ENCODE measurements at places on chromosomes 7 and 10.

GRCh38 chr7:71694665-71695064, 562.7 kb downstream of the GALNT17 start:
- DNase-seq = no peak

- DNase-seq = no peak
Measured at GRCh38 chr7:101868191-101868950, 50.9 kb downstream of the CUX1 start.

DNA sequence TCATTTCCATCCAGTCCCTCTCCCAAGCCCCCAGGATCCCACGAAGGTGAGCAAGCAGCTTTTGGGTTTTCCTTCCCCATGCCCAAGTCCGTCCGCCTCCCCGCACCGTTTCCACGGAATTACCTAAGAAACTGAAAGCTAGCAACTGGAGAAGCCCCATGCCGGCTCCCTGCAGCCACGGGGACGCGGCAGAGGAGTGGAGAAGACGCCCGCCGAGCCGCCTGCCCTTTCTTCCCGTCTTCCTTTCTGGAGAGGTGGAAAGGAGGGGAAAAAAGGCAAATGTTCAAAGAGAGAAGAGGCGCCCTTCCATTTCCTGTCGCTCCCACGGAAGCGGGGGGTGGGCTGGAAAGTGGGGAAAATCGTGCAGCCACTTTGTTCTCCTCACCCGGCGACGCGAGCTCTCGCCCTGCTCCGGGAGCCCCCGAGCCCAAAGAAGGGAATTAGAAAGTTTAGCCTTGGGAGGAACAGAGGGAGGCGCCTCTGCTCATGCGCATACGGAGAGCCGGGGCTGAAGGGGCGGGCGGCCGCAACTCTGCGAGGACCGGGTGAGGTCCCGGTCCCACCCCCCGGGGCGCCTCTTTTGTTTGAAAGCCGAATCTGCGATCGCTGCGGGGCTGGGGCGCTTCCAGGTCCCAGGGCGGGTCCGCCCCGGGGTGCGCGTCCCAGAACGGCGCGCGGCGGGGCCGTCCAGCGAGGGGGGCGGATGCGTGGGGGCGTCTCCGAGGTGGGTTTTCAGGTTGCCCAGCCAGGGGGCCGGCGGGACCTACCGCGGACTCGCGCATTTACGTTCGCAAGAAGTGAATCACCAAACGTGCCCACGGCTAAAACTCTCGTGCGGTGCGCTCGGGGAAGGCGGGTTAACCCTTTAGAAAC, at the start of gene LAMB1:
TSS of gene LAMB1 (minus strand) at position 436 of the 873 bp plus-strand sequence. CDS start at position 160, 276 bp downstream.
- no peak for DNase-seq

DNA sequence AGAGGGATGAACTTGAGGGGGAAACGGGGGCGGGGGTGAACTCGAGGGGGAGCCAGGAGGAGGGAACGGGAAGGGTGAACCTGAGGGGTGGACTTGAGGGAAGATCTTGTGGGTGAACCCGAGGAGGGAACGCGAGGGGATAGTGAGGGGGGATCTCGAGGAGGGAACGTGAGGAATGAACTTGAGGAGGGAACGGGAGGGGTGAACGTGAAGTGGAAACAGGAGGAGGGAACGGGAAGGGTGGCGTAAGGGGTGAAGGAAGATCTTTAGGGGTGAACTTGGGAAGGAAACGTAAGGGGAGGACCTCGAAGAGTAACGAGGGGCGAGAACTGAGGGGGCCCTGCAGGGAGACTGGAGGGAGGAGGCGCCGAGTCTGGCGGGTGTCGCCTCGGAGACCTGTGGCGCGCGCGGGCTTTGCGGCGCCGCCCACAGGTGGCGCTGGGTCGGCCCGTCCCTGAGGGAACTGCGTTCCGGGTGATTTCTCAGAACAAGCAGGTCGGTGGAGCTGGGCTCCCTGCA, 651 bp downstream of the MYO3A start:
- DNase-seq = peak; percentile 11

GRCh38 chr7:132650498-132650897, 74.2 kb upstream of the PLXNA4 start:
- DNase-seq = no peak
